ENCODE measurements at places on chromosomes 5 and 9. TPM values are rescaled to one million over a fixed set of nuclear protein-coding genes. Genes with fewer than 3 reads are reported as not detected.

AK8 gene
- total RNA-seq: 0.51 TPM

EXOSC2 gene
- 26.6 TPM for total RNA-seq

GMCL2 gene
- total RNA-seq: not detected

RBM22 gene
- total RNA-seq: 59.6 TPM

SPAAR gene
- total RNA-seq: 3.8 TPM

STC2 gene
- total RNA-seq: 16.7 TPM

PCDHB3 gene
- total RNA-seq: 0.34 TPM

PHYKPL gene
- total RNA-seq: 168 TPM

CMYA5 gene
- total RNA-seq: 0.41 TPM

GRXCR2 gene
- not detected for total RNA-seq

TAF1L gene
- total RNA-seq: 0.07 TPM

STK32A gene
- total RNA-seq: 3.1 TPM

PDZD2 gene
- total RNA-seq: 4.7 TPM

DMXL1 gene
- total RNA-seq: 81.9 TPM

CD274 gene
- total RNA-seq: 32.7 TPM

GABRA1 gene
- total RNA-seq: not detected
